ENCODE measurements at places on chromosomes 16 and 17.

DNA sequence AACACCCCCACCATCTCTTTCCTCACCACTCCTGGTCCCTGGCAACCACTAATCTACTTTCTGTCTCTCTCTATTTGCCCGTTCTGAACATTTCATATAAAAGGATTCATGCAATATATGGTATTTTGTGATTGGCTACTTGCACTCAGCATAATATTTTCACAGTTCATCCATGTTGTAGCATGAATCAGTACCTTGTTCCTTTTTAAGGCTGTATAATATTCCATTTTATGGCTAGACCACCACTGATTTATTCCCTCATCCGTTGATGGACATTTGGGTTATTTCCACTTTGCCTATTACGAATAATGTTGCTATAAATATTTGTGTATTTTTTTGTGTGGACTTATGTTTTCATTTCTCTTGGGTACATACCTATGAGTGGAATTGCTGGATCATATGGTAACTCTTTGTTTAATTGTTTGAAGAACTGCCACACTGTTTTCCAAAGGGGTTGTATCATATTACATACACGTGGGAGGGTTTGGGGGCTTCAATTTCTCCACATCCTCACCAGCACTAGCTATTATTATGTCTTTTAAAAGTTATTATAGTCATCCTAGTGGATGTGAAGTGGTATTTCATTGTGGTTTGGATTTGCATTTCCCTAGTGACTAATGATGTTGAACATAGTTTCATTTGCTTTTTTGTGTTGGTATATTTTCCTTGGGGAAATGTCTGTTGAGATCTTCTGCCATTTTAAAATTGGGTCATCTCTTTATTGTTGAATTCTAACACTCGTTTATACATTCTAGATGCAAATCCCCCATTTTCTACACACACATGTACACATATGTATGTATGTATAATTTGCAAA is 26.3 kb downstream of the SEC14L5 start:
- no peak for DNase-seq

GRCh38 chr16:59238246-59238645 is 504.1 kb upstream of the GOT2 start:
- DNase-seq = no peak

GRCh38 chr17:64084940-64085649 is 44.8 kb downstream of the ERN1 start:
- DNase-seq = no peak

DNA sequence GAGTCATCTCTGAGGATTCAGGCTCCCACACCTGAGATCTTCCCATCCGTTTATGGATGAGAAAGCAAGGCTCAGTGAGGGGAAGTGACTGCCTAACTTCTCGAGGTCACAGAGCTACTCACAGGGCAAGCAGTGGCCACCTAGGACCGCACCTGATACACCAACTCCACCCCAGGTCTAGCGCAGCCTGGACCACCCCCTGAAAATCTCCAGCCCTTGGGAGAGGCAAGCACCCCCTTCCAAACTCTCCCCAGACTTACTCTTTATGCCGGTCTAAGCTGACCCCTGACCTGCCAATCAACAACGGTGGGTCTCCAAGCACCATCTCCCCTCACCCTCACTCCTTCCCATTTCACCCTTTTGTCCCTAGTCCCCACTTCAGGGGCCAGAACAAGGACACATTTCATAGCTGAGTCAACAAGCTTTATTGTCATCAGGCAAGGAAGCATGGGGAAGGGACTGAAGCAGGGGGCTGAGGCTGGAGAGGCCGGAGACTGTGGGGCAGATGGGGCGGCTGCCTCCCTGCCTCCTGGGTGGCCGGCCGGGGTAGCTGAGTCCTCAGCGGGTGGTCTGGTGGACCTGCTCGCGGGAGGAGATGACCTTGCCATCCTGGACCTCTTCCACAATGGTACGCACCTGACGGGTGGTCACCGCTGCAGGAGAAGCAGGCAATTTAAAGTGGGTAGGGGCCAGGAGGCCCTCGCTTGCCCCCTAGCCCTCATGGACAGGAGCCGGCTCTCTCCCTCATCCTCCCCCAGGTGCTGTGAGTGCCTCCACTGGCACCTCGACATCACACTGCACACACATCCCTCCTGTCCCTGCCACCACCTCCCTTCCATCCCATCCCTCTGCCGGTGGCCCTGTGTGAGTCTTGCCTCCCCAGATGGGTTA is 5.1 kb downstream of the KRT17 start:
- no peak for DNase-seq

- DNase-seq = no peak
Observed at GRCh38 chr17:181245-182049, at the start of gene DOC2B. Gene DOC2B, minus strand, starts transcription at chr17:181650. Its CDS starts 171 bp downstream, at chr17:181479.

GRCh38 chr17:32276171-32276601 is 10.6 kb downstream of the RHBDL3 start:
- no peak for DNase-seq

GRCh38 chr17:34581446-34582184 is 2.2 kb downstream of the TMEM132E start:
- no peak for DNase-seq

- DNase-seq = no peak
Observed at GRCh38 chr16:81655469-81656162, 123.5 kb upstream of the PLCG2 start.

DNA sequence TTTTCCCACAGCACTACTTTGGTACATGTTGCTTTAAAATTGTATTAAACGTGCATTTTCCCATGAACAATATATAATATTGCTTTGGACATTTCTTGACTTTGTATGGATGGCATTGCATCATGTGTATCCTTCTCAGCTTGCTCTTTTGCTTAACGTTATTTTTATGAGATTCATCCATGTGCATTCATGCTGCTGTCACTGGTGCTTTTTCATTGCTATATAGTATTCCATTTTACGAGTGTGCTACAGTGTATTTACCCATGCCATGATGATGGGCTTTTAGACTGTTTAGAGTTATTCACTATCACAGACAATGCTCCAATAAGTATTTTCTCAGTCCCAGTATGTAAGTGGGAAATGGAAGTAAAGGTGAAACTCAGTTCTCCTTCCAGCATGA is 195.2 kb upstream of the COX10 start:
- no peak for DNase-seq

- no peak for DNase-seq
Observed at GRCh38 chr17:80442323-80442659, 27.3 kb downstream of the ENDOV start.

GRCh38 chr16:62711797-62712196 is 675.6 kb upstream of the CDH8 start:
- no peak for DNase-seq

DNA sequence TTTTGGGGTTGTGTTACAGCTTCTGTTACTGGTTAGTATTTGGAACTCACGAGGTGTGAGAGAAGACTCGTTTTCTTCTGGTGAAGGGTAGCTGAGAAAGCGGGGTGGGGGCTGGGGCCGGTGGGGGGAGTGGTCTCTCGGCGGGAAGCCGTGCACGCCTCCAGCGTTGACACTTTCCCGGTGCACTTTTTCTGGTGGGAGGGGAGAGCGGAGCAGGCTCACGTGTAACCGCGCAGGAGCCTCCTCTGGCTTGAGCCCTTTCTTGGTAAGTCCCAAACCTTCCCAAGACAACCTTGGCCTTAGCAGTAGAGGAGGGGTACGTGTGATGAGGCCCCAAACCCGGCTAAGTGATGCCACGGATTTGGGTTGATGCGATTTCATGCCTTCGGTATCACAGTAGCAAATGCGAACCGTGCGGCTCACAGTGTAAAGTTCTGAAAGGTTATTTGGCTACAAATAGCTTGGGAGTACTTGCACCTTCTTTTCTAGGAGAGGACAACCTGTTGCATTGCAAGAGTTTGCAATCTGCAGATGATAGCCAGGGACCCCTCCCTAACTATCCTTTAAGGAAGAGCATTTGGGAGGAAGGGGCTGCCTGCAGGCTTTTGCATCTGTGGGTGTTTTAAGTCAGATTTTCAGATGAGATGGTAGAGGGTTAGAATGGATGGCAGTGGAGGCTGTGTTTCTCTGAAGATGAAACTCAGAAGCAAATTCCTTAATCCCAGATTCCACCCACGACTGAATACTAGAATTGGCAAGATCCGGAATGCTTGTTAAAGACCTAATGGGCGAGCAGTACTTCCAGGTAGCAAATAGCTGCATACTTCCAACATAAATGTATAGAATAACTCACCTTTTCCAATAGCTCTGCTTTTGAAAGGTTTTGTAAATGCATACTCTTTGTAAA is 1.5 kb downstream of the HLF start:
- DNase-seq = no peak

DNA sequence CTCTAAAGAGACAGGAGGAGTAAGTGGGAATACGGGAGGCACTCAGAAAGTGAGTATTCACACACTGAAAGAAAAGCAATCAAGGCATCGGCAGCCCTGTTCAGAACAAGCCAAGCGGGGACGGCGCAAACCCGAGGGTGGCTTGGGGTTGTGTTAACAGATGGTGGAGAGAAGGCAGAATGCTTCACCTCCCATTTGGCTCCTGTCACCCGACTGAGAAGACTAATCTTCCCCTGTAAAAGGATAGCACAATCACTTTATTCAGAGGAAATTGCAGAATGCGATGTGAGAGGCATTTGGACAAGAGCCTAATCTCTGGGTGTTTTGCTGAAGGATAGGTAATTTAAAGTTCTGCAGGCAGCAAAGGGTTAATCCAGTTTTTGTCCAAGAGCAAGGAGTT is 119.3 kb upstream of the WSCD1 start:
- DNase-seq = no peak

GRCh38 chr17:17919169-17920107 is 52.8 kb downstream of the TOM1L2 start:
- DNase-seq = peak; percentile 75
